G401 (cell line): ENCODE measurements at places on chromosomes 16 and 17.

DNA sequence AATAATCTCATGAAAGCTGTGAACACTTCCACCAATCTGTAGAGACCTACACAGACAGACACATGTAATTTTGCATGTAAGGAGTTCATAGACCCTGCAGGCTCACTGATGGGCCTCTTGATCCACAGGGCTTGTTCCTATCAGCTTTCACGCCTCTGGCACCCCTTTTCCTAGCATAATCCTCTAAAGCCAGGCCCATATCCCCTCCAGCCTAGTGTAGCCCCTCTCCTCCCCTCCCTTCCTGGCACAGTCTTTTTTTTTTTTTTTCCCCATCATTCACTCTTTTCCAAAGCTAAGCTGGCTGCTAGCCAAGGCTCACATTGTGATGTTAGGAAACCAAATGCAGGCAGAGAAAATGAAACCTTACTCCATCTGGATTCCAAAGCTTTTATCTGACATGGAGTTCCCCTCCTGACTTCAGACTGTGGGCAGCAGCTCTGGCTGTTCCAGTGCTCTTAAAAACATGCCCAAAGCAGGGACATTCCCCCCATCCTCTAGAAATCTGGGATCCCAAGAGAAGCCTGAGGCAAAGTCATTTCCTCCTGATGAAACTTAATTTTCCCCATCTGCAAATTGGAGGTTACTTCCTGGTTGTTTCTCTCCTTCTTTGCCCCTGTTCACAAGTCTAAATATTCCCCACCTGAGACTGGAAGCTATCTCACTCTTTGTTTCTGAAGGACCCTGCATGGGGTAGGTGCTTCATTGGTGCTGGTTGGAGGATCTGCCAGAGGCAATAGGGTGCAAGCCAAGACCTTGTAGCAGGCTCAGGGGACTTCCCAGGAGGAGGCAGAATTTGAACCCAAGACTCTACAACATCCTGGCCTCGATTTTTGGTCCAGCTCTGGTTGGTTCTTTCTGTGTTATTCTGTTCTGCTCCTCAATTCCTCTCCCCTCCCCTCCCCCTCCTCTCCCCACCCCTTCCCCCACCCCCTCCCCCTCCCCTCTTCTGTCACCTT is 9.9 kb upstream of the CCL5 start:
- DNase-seq: peak; percentile 8

- DNase-seq: no peak
Observed at GRCh38 chr17:28388106-28388505, 16.6 kb downstream of the SARM1 start.

DNA sequence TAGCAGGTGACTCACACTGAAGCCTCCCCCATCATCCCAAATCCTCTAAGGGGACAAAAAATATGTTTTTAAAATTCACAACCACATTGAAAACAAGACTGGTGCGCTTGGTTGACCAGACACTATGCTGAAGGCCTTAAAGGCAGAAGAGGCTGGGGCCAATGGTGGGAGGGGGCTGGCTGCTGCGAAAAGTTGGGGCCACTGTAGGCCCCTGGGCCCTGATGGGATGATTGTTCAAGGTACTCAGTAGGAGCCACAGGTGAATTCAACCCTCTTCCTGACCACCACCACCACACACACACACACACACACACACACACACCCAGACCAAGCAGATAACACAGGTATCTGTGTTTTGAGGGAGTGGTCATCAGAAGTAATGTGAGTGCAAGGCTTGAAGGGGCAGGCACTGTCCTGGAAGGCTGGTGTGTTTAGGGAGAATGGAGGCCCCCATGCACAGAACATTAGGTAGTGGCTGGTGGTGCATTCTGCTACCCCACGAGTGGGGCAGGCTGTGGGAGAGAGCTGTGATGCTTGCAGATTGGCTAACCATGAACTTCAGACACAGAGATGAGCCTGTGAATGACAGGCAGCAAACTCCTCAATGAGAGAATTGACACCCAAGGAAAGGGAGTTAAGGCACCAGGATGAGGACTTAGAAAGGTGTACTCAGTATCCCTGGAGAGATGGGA is 55.0 kb downstream of the NT5M start:
- DNase-seq: no peak

- DNase-seq: no peak
Observed at GRCh38 chr17:69473841-69474831, 59.6 kb downstream of the MAP2K6 start.

DNA sequence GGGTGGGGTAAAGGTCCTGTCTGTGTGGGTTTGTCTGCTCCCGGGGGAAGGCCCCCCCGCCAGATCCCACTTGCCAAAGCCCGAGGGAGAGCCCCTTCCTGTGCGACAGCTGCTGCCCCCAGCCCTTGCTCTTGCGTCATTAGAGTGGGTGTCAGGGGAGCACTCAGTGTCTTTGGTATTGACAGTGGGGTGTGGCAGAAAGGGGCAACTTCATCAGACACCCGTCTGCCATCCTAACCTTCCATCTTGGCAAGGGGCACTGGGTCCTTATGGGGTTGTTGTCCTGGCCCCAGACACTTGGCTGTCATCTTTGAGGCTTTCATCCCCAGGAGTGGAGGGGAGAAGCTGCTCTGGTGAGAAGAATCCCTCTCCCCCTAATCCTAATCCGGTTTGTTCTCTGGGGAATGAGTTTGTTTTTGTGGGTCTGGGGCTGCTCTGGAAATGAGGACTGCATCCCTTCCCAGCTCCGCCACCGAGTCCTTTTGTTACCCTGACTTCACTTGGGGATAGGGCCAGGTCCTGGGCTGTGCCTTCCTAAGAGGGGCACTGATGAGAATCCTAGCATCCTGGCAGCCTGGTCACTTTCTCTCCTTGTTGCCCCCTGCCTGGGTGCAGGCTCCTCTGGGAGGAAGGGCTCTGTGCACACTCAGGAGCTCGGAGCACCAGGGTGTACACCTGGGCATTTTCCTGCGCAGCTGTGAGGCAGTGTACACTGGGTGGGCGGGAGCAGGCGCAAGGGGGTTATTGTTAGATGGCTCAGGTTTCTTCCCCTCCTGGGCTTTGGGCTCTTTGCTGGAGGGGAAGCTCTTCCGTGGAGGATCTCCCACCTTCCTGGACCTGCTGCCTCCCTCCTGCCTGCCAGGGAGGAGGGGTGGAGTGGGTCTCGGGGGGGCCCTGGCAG is 21.1 kb downstream of the GJD3 start:
- no peak for DNase-seq
